Amniotic stem cell (primary cell): ENCODE measurements at places on chromosomes 16 and 17.

GRCh38 chr16:35185366-35186044 lies 1726.1 kb downstream of the TP53TG3F start:
- no peak for DNase-seq

DNA sequence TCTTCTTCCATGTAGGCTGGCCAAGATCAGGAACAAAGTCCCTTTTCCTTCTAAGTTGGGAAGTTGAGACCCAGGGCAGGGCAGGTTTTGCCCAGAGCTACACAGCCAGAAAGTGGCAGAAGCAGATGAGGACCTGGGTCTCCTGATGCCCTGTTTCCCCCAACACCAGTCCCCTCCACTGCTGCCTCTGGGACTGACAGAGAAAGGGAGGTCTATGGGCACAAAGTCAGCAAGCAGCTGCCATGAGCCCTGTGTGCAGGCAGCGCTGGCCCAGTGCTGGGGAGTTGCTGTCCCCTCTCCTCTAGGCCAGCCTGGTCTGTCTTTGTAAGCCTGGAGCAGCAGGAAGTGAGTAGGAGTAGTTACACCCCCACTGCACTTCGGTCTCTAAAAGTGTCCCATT lies 46.9 kb upstream of the NKD1 start:
- no peak for DNase-seq

GRCh38 chr16:57606847-57607501 lies 21.5 kb upstream of the ADGRG1 start:
- no peak for DNase-seq

DNA sequence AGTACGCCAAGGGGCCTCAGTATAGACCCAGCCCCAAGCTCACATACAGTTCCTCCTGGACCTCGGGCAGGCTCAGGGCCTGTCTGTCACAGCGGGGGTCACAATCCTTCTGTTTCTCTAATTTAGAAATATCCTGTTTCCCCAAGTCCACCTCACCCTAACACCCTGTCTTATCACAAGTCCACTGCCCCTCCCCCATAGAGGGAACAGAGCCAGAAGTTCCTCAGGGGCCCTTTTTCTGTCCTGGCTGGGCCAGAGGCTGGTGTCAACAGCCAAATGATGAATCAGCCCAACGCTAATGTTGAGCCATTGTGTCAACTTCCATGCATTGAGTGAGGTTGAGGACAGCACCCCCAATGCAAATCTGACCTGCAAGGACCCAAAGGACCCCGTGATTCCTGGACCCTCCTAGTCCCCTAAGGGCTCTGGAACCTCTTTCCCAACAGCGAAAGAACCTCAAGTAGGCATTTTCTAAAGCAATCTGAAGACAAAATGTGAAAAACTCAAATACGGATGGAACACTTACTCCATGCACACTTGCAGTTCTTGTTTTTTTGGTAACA lies 58.6 kb downstream of the PECAM1 start:
- DNase-seq, result no peak
